Spleen (tissue), 13 donors: ENCODE measurements at places on chromosomes 1 and 21. TPM values are rescaled to one million over a fixed set of nuclear protein-coding genes. Genes with fewer than 3 reads are reported as not detected.

Gene CDK18
- total RNA-seq, result 22.4 TPM

Gene ANKRD65
- 1.2 TPM for total RNA-seq

Gene NBPF4
- not detected for total RNA-seq

Gene TSTD1
- total RNA-seq, result 31.6 TPM

DNA sequence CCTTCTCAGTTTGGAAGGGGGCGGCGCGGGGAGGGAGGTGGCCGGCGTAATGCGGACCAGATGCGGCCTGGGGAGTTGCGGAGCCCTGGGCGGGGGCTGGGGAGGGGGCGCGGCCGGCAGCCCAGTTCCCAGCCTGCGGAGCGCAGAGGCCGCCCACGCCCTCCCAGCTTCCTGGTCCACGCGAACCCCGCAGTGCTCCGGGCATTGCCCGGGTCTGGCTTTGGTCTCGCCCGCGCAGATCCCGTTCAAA is 695 bp downstream of the DMBX1 start:
- DNase-seq, result no peak

GRCh38 chr1:6700853-6701436 is 671 bp downstream of the DNAJC11 start:
- no peak for DNase-seq

- no peak for DNase-seq
Measured at GRCh38 chr1:16174886-16175598, 19.2 kb upstream of the EPHA2 start.

GRCh38 chr1:109294481-109294880 is 11.5 kb upstream of the PSRC1 start:
- no peak for DNase-seq

GRCh38 chr1:204599098-204599497 is 82.9 kb downstream of the MDM4 start:
- DNase-seq, result no peak

DNA sequence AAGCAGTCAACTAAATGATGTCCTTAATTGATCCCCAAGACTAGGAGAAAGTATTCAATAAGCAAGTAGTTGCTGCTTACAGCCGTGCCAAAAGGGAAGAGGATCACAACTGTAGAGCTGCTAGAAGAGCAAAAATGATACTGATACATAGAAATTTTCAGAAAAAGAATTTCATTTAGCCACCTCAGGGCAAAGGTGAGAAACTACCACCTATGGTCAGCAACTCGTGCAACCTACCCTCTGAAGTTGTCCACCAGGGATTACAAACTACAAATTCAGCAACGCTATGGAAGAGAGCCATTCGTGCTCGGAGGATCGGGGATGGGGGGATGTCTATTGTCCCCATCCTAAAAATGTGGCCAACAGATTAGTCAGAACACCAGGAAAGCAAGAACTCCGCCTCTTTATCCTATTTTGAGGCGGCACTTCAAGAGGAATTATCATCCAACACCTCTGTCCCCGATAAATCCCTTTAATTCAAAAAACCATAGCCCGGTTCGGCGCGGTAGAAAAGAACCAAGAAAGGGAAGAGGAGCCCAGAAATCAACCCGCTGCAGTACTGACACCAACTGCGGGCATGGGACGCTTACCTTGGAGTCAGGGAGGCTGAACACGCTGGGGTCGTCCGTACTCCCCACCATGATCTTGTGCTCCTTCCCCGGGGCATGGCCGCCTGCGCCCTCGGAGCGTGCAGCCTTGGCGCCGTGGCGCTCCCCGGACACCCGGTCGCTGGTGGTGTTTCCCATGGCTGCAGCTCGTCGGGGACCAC is 687 bp downstream of the PRKAB2 start:
- DNase-seq, result no peak
